T-cell (primary cell): ENCODE measurements at places on chromosomes 4 and X.

- no peak for DNase-seq
Observed at GRCh38 chr4:108965016-108965415, 202.2 kb upstream of the ETNPPL start.

GRCh38 chr4:31204874-31205273 lies 484.7 kb downstream of the PCDH7 start:
- DNase-seq = no peak

DNA sequence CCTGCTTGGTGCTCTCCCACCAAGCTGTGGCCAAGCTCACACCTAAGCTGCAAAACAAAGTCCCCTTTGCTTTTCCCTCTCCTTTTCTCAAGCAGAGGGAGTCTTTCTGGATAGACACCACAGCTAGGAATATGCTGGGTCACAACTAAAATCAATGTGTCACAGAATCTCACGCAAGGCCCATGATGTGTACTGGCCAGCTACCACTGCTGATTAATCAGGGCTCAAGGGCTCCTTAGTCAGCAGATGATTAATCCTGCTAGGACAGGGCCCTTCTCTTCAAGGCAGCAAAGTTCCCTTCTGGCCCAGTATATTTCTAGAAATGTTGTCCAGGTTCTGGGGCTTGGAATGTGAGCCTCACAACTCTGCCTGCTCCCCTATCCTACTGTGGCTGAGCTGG lies 32.0 kb upstream of the TENT5D start:
- no peak for DNase-seq

DNA sequence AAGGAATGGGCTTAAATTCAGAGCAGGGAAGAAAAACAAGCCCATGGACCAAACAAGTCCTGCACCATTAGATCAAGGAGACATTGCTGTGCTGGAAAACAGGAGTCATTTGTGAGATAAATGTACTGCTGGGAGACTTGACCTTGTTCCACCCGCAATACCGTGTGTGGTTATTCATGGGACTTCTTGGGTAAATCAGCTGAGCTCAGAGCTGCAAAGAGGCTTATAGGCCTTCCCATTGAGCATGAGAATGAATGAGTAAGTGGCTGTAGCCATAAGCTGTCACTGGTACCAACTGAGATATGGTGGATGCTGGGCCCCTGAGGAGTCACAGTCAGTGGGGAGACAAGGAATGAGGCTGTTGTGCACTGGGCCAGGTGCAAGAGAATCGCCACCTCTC lies 2.3 kb upstream of the CYTL1 start:
- DNase-seq = no peak

DNA sequence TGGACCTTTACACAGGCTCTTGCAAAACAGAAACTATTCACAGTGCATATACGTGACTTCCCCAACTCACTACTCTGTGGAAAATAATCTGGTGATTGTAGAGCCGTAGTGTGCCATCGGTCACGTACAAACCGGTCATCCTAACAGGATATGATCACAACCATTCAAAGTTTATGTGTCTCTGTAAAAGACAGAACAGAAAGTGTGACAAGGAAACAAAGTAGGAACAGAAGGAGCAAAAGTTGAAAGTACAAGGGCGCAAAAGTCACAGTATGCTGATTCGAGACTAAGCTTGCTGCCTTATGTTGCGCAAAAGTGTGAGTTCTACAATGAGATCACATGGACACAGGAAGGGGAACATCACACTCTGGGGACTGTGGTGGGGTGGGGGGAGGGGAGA lies 18.6 kb downstream of the MEPE start:
- no peak for DNase-seq

- no peak for DNase-seq
Observed at GRCh38 chr4:8437281-8437680, 3.2 kb downstream of the ACOX3 start.
